ENCODE measurements at places on chromosomes 4 and X. TPM values are rescaled to one million over a fixed set of nuclear protein-coding genes. Genes with fewer than 3 reads are reported as not detected.

Gene TMEM47
- 0.10 TPM for total RNA-seq

Gene SAT1
- total RNA-seq = 821 TPM

Gene STAP1
- total RNA-seq = not detected

Gene ZNF732
- not detected for total RNA-seq

GRCh38 chrX:154517101-154517781 lies 1.2 kb upstream of the FAM3A start:
- DNase-seq = no peak
- H3K27ac ChIP-seq = no peak overlapping the region
- H3K36me3 ChIP-seq = no peaks in the 10 kb centered on the region
- H3K4me1 ChIP-seq = peaks cover 10% of the 10 kb centered on the region
- no peak overlapping the region for H3K4me3 ChIP-seq

DNA sequence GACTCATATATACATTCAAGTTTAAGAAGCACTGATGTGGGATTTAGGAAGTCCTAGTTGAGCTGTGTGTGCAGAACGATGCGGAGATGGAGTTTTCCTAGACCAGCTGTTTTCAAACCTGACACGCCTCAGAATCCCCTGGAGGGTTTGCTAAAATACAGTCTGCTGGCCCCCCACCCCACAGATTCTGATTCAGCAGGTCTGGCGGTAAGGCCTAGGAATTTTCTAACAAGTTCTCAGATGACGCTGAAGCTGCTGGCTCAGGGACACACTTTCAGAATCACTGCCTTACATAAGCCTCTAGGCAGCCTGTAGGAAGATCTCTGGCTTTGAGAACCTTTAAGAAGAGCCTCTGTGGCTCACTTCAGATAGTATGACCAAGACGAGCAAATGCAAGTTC lies 73.1 kb downstream of the PHEX start:
- H3K4me1 ChIP-seq = no peaks in the 10 kb centered on the region
- no peak for DNase-seq
- H3K27ac ChIP-seq = no peak overlapping the region
- no peaks in the 10 kb centered on the region for H3K36me3 ChIP-seq
- H3K27me3 ChIP-seq = no peaks in the 10 kb centered on the region

- no peak overlapping the region for H3K4me3 ChIP-seq
- H3K36me3 ChIP-seq = no peaks in the 10 kb centered on the region
- H3K27ac ChIP-seq = peak overlapping the region; percentile 46
- DNase-seq = no peak
These were observed 24.6 kb upstream of the PDLIM3 start for GRCh38 chr4:185559915-185560281.

GRCh38 chr4:121464854-121465253 lies 84.0 kb upstream of the QRFPR start:
- H3K27me3 ChIP-seq = no peaks in the 10 kb centered on the region
- peaks cover 6% of the 10 kb centered on the region for H3K4me1 ChIP-seq
- no peak for DNase-seq
- H3K36me3 ChIP-seq = no peaks in the 10 kb centered on the region
- no peak overlapping the region for H3K4me3 ChIP-seq
- H3K27ac ChIP-seq = no peak overlapping the region

GRCh38 chr4:2662598-2662997 lies 93.5 kb downstream of the TNIP2 start:
- no peak for DNase-seq
- no peak overlapping the region for H3K27ac ChIP-seq
- H3K4me3 ChIP-seq = no peak overlapping the region
- H3K36me3 ChIP-seq = peaks cover 31% of the 10 kb centered on the region

GRCh38 chr4:142549726-142550463 lies 296.2 kb downstream of the INPP4B start:
- 0 out of 2 replicates have a peak overlapping the region, but pooled peaks have one; percentile 9 for H3K4me3 ChIP-seq
- peaks cover 38% of the 10 kb centered on the region for H3K4me1 ChIP-seq
- H3K27me3 ChIP-seq = no peaks in the 10 kb centered on the region
- peak overlapping the region; percentile 92 for H3K27ac ChIP-seq
- DNase-seq = peak; percentile 97

DNA sequence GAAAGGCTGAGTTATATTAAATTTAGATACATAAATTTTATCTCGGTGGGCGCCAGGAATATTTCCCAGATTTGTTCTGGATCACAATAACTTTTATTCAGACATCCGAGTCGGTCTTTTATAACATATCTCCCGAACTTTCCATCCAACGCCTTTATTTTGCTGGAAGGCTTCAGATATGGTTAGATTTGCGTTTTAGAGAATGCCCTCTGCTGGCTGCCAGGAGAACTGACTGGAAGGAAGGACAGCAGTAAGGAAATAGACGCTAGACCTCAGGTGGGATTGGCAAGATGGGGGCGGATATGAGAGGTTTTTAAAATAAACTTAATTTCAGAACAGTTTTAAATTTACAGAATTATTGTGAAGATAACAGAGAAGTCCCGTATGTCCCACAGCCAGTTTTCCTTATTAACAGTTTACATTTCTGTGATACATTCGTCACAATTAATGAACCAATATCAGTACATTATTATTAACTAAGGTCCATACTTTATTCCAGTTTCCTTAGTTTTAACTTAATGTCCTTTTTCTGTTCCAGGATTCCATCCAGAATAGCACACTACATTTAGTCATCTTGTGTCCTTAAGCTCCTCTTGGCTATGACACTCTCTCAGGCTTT lies 4.6 kb upstream of the KANTR start:
- H3K4me3 ChIP-seq = no peak overlapping the region
- peaks cover 13% of the 10 kb centered on the region for H3K4me1 ChIP-seq
- DNase-seq = peak; percentile 34
- H3K27me3 ChIP-seq = no peaks in the 10 kb centered on the region

DNA sequence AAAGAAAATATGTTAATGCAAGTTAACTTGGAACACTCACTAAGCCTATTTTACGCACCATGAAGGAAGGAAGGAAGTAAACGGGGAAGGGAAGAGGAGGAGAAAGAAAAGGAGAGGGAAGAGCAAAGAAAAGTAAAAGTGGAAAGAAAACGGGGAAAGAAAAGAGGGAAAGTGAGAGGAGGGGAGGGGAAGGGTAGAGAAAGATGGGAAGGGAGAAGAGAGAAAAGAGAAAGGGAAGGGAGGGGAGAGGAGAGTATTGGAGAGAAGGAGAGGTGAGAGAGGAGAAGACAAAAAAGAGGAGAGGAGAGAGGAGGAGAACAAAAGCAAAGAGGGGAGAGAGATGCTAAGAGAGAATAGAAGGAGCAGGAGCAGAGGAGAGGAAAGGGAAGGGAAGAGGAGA lies 224.1 kb downstream of the SLITRK2 start:
- no peak overlapping the region for H3K27ac ChIP-seq
- no peak overlapping the region for H3K4me3 ChIP-seq
- no peaks in the 10 kb centered on the region for H3K4me1 ChIP-seq
- no peaks in the 10 kb centered on the region for H3K36me3 ChIP-seq
- H3K27me3 ChIP-seq = no peaks in the 10 kb centered on the region

DNA sequence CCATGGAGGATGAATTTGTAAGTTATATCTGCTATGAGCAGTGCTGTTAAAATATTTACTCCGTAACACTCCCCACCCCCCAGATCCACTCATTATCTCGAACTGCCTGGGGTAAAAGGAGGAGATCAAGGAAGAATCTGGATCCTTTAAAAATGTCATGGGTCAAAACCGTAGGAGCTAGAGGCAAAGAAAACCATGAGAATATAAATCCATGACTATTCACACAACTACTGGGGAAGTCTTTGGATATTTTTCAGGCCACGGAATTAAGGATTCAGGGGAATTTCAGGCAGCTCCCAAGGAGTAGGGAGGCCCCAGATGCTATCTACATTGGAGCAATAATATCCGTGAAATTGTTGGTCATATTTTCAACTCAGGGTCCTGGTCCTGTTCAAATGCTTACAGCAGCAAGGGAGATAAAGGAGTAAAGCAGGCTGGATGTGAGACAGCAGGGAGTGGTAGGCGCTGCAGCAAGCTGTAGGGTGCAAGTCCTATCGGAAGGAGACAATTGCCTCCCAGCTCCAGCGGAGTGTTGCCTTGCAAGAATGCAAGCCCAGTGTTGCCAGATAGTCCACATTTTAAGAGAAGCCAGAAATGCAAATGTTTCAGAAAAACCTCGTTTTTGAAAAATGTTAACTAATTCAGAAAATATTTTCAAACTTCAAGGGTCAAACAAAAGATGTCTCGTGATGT lies 116.2 kb upstream of the KIT start:
- no peaks in the 10 kb centered on the region for H3K36me3 ChIP-seq
- H3K4me3 ChIP-seq = no peak overlapping the region
- peaks cover 3% of the 10 kb centered on the region for H3K4me1 ChIP-seq
- no peak for DNase-seq

DNA sequence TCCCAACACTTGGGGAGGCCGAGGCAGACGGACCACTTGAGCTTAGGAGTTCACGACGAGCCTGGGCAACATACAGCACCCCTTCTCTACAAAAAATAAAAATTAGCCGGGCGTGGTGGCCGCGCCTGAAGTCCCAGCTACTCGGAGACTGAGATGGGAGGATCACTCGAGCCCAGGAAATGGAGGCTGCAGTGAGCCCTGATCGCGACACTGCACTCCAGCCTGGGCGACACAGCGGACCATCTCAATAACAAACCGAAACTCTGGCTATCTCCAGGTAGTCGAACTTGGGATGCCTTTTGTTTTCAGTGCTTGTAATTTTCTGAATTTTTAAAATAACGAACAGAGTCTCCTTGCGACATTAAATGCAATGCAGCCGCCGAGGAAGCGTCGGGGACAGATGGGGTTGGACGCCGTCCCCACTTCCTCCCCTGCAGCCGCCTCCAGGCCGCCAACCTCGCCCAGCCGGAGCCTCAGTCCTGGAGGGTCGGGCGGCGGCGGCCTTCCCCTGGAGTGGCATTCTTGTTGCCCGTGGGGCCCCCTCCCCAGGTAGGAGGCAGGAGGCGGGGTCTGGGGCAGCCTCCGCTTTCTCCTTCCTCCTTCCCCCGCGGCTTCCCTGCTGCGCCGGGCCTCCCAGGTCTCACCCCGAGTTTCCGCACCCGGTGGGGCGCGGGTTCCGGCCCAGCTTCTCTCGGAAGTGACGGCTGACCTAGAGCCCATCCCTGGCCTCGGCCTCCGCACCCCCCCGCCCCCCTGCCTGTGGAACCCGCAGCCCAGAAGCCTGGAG lies 14.6 kb downstream of the HMX1 start:
- no peaks in the 10 kb centered on the region for H3K36me3 ChIP-seq
- DNase-seq = no peak
- H3K4me1 ChIP-seq = no peaks in the 10 kb centered on the region
- H3K27me3 ChIP-seq = no peaks in the 10 kb centered on the region
- H3K27ac ChIP-seq = no peak overlapping the region

DNA sequence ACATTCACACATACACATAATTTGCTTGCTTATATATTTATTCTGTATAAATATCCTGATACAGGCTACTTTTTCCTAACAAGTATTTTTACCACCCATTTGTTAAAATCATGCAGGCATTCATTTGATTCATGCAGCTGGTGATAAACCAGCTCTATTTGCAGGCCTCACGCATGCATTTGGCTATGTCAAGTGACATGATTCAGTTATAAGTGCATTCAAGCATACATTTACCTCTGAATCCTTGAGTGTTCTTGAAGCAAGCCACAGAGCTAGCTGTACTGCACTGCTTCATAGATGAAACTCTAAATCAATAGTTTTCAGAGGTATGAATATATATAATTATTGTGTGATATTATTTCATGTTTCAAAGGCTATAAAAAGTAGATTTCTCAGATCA lies 544.0 kb upstream of the AGA start:
- H3K27me3 ChIP-seq = no peaks in the 10 kb centered on the region
- no peaks in the 10 kb centered on the region for H3K36me3 ChIP-seq
- no peak overlapping the region for H3K4me3 ChIP-seq
- H3K4me1 ChIP-seq = no peaks in the 10 kb centered on the region

DNA sequence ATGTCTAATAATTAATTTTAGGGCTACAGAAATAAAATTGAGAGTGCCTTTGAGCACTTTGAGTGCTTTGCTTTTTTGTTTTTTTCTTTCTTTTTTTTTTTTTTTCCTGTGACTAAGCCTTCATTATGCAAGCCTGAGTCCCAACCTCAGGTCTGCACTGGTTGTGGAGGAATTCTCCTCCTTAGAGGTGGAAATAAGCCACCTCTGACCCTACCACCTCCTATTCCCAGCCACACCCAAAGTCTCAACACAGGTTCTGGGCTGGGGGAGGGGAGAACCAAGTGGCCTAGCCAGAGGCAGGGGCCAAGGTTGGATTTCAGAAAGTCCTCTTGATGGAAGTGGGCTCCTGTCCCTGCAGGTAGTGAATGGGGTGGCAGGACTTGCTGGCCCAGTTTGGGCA lies 180.2 kb downstream of the ARAP2 start:
- H3K36me3 ChIP-seq = no peaks in the 10 kb centered on the region
- DNase-seq = no peak
- H3K27me3 ChIP-seq = no peaks in the 10 kb centered on the region
- no peak overlapping the region for H3K27ac ChIP-seq
- no peak overlapping the region for H3K4me3 ChIP-seq

GRCh38 chrX:47651043-47651905 lies 911 bp upstream of the ELK1 start:
- H3K36me3 ChIP-seq = peaks cover 10% of the 10 kb centered on the region
- H3K4me3 ChIP-seq = peak overlapping the region; percentile 36
- no peak for DNase-seq
- H3K4me1 ChIP-seq = peaks cover 20% of the 10 kb centered on the region
- H3K27me3 ChIP-seq = no peaks in the 10 kb centered on the region
- peak overlapping the region; percentile 61 for H3K27ac ChIP-seq

GRCh38 chr4:171281359-171281758 lies 531.8 kb upstream of the GALNTL6 start:
- no peaks in the 10 kb centered on the region for H3K27me3 ChIP-seq
- no peaks in the 10 kb centered on the region for H3K36me3 ChIP-seq
- no peak for DNase-seq
- no peaks in the 10 kb centered on the region for H3K4me1 ChIP-seq
- H3K27ac ChIP-seq = no peak overlapping the region

DNA sequence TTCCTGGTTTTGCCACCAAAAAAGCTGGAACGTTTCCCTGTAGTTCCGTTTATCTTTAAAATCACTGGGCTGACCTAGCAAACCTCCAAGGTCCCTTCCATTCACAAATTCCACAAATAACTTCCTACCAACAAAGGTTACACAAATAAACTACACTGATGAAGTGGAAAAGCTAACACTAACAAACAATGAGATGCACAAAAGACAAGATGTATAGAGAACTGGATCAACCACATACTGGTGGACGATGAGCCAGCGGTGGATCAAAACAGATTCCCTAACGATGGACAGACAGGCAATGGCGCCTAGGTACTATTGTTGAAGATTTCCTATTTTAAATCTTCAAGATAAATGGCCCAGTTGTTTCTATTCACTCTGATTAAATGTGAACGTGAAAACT lies 15.5 kb downstream of the AFAP1 start:
- H3K4me1 ChIP-seq = peaks cover 13% of the 10 kb centered on the region
- H3K36me3 ChIP-seq = no peaks in the 10 kb centered on the region
- no peak overlapping the region for H3K27ac ChIP-seq
- no peak for DNase-seq
- H3K27me3 ChIP-seq = no peaks in the 10 kb centered on the region
- H3K4me3 ChIP-seq = no peak overlapping the region

GRCh38 chr4:10534820-10535219 lies 77.6 kb upstream of the ZNF518B start:
- H3K36me3 ChIP-seq = no peaks in the 10 kb centered on the region
- no peak overlapping the region for H3K4me3 ChIP-seq
- DNase-seq = no peak
- H3K4me1 ChIP-seq = peaks cover 33% of the 10 kb centered on the region

- no peaks in the 10 kb centered on the region for H3K27me3 ChIP-seq
- H3K4me3 ChIP-seq = no peak overlapping the region
- no peaks in the 10 kb centered on the region for H3K4me1 ChIP-seq
These were observed 204.8 kb upstream of the RPS6KA3 start for GRCh38 chrX:20471483-20471882.

- peaks cover 4% of the 10 kb centered on the region for H3K4me1 ChIP-seq
- no peaks in the 10 kb centered on the region for H3K27me3 ChIP-seq
- no peak overlapping the region for H3K4me3 ChIP-seq
- no peak for DNase-seq
These were observed 60.0 kb upstream of the STX18 start for GRCh38 chr4:4601803-4602369.
